T-cell (primary cell): ENCODE measurements at places on chromosomes 13 and 19. TPM values are rescaled to one million over a fixed set of nuclear protein-coding genes. Genes with fewer than 3 reads are reported as not detected.

DNA sequence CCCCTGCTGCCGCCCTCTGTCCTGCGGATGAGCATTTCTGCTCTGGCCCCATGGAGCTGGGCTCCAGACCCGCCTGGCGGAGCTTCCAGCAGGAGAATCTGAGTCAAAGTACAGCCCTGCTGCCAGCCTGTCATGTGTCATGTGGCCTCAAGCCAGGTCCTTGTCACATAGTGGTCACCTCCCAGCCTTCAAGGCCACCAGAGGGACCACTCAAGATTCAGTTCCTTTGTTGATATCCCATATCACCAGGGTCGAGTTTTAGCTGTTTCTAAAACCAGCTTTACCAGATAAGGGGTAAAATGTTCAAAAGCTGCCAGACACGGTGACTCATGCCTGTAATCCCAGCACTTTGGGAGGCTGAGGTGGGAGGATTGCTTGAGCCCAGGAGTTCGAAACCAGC lies 13.4 kb downstream of the THOP1 start:
- no peaks in the 10 kb centered on the region for H3K4me1 ChIP-seq
- DNase-seq = no peak
- H3K27me3 ChIP-seq = no peaks in the 10 kb centered on the region
- no peak overlapping the region for H3K27ac ChIP-seq
- peaks cover 30% of the 10 kb centered on the region for H3K36me3 ChIP-seq

- peaks cover 5% of the 10 kb centered on the region for H3K36me3 ChIP-seq
- DNase-seq = no peak
Measured at GRCh38 chr13:97387485-97387839, 46.5 kb upstream of the RAP2A start.

- no peaks in the 10 kb centered on the region for H3K36me3 ChIP-seq
- peaks cover 2% of the 10 kb centered on the region for H3K4me1 ChIP-seq
- H3K27me3 ChIP-seq = no peaks in the 10 kb centered on the region
Measured at GRCh38 chr19:39768334-39768733, 10.3 kb upstream of the LEUTX start.

SYT3 gene
- 0.68 TPM for total RNA-seq

CGB5 gene
- not detected for total RNA-seq

GRCh38 chr13:68608147-68608546 lies 1378.0 kb upstream of the PCDH9 start:
- H3K27me3 ChIP-seq = no peaks in the 10 kb centered on the region
- no peak overlapping the region for H3K27ac ChIP-seq
- H3K36me3 ChIP-seq = no peaks in the 10 kb centered on the region
- no peak overlapping the region for H3K4me3 ChIP-seq

- H3K36me3 ChIP-seq = no peaks in the 10 kb centered on the region
- no peaks in the 10 kb centered on the region for H3K27me3 ChIP-seq
- H3K4me1 ChIP-seq = no peaks in the 10 kb centered on the region
- no peak for DNase-seq
- H3K27ac ChIP-seq = no peak overlapping the region
Measured at GRCh38 chr13:25827831-25828465, 223.9 kb downstream of the SHISA2 start.

GRCh38 chr19:45876411-45877197 lies 9.3 kb downstream of the IRF2BP1 start:
- DNase-seq = no peak
- no peaks in the 10 kb centered on the region for H3K27me3 ChIP-seq
- peaks cover 14% of the 10 kb centered on the region for H3K4me1 ChIP-seq
- H3K36me3 ChIP-seq = no peaks in the 10 kb centered on the region

KLF2 gene
- 721 TPM for total RNA-seq

KCNJ14 gene
- total RNA-seq = 3.5 TPM

C1QTNF9B gene
- total RNA-seq = not detected

F10 gene
- total RNA-seq = not detected

GRCh38 chr19:41577144-41577830 lies 1.3 kb downstream of the CEACAM21 start:
- H3K27me3 ChIP-seq = no peaks in the 10 kb centered on the region
- H3K4me3 ChIP-seq = no peak overlapping the region
- no peak for DNase-seq
- H3K36me3 ChIP-seq = peaks cover 26% of the 10 kb centered on the region
- peaks cover 21% of the 10 kb centered on the region for H3K4me1 ChIP-seq

DNA sequence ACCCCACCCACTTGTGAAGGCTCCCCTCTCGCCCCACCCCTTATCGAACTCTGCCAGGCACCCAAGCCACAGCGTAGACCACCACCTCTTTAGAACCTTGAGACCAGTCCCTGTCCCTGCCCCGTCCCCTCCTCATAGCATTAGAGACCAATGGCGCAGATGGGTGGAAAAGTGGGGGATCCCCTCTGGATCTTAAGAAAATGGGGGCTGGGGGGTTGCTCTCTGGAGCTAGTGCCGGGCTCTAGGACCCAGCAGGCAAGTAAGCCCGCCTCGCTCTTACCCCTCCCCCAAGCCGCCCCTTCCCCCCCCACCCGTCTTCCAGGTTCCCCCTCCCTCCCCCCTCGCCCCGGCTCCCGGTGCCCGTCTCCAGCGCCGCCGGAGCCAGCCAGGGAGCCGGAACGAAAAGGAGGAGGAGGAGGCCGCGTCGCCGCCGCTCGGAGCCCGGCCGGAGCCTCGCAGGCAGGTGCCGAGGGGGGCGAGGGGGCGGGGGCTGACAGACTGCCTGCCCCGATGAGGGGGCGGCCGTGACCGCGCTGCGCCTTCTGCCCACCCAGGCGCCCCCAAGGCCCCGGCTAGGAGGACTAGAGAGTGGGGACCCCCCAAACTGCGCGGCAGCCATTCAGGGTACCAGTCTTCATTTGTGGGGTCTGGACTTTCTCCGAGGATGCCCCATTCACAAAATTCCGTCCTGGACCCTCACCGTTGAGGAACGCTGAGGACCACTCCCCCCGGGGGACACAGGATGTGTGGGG lies at the start of gene SPRED3:
Gene SPRED3 (plus strand): TSS at position 349 of the 752 bp plus-strand sequence. CDS start 1,606 bp downstream, outside the sequence.
- H3K27ac ChIP-seq = no peak within 1 kb of the TSS
- peaks cover 2% of the 10 kb centered on the region for H3K27me3 ChIP-seq
- DNase-seq = no peak
- H3K4me1 ChIP-seq = peaks cover 2% of the 10 kb centered on the region
